Nucleus accumbens (tissue), 56 donors: ENCODE measurements at places on chromosomes 3 and 15.

DNA sequence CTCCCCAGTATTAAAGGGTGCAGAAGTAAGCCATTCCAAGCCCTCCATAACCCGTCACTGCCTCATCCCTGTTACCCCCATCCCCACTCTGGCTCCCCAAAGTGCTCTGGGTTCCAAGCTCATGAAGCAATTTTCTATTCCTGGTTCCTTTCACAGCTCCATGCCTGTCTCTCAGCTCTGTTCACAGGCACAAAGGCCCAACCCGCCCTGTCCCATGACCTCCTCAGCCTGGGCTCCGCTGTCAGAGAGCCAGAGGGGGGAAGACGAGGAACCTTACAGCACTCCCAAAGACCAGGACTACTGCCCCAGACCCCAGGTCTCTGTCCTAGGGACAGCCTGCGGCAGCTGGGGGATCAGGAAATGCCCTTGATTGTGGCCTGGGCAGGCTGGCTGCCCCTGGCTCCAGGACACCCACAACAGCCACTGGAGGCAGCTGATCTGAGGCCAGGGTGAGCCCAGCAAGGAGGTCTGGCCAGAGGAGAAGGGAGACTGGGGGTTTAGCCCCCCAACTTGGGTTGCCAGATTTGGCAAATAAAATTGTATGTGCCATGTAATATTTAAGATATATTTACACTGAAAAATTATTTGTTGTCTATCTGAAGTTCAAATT, 43.2 kb upstream of the LINGO1 start:
- no peak for DNase-seq

GRCh38 chr3:120119846-120120510, 25.7 kb upstream of the GSK3B start:
- DNase-seq, result no peak

- DNase-seq, result no peak
Observed at GRCh38 chr3:155639462-155640055, 105.3 kb downstream of the PLCH1 start.

DNA sequence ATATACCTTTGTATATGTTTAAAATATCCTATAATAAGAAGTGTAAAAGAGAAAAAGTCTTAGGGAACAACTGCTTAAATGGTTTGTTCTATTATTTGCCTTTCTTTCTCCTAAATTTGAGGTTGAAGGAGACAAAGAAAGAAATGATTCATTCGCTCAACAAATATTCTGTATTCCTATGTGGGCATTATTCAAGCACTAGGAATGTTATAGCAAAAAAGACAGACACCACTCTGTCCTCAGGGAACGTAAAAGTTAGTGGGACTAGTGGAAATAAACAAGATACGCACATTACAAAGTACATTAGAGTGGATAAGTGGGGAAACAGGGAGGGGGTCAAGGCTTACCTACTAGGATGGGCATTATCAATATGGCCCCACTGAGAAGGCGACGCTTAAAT, 332.2 kb downstream of the LPP start:
- DNase-seq, result no peak

GRCh38 chr3:123586968-123587367, 2.1 kb upstream of the HACD2 start:
- no peak for DNase-seq

- no peak for DNase-seq
Observed at GRCh38 chr3:149879872-149880271, 66.9 kb downstream of the RNF13 start.
